Ascending aorta (tissue), 2 donors: ENCODE measurements at places on chromosomes 7 and 10.

- no peaks in the 10 kb centered on the region for H3K27me3 ChIP-seq
- no peak overlapping the region for H3K4me3 ChIP-seq
- H3K27ac ChIP-seq: peak overlapping the region; percentile 53
- no peak for DNase-seq
Measured at GRCh38 chr7:101108330-101108857, 18.5 kb upstream of the SERPINE1 start.

DNA sequence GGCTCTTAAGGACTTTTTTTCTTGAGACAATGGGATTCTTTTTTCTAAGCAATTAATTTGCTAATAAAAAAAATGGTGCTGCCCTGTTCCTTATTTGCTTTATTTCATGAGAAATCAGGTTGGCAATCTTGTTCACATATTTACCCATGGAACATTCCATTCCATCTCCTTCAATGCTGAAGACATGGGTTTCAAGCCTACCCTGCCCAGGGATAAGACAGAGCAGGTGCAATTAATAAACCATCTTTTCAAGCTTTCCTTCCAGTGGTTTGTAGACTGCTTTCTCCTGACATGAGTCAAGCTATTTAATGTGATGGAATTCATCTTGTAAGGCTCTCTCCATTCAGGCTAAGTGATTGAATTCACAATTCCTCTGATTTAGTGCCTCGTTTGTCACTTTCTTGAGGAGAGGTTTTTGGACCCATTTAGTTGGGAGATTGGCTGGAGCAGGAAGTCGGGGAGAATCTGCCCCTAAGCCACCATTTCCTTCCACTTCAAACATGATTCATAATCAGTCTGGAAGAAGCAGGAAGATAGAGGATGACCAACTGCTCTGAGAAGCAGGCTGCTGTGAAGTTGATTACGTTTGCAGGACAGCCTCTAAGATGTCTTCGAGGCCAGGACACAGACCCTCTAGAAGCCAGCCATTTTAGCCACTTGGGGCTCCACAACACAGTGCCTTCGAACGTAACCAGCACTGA, 552.4 kb upstream of the GALNT17 start:
- no peak overlapping the region for H3K27ac ChIP-seq
- DNase-seq: no peak
- H3K4me1 ChIP-seq: no peaks in the 10 kb centered on the region
- H3K36me3 ChIP-seq: no peaks in the 10 kb centered on the region
- H3K27me3 ChIP-seq: no peaks in the 10 kb centered on the region

DNA sequence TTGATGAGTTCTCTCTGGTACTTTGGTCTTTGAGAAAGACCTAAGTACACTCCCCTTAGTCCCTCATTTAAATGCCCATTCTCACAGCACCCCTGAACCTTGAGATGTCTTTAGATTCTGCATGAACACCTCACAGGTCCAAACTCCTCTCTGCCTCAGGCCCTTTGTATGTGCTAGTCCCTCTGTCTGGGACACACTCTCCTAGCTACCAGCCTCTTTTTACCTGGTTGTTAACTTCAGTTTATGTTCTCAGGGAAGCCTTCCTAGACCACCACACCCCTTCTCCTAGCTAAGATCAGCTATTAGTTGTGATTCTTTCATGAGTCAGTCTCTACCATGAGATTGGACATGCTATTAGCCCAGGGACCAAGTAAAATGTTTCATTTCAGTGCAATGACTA, 86.4 kb downstream of the PLCE1 start:
- H3K4me1 ChIP-seq: no peaks in the 10 kb centered on the region
- DNase-seq: no peak
- H3K36me3 ChIP-seq: no peaks in the 10 kb centered on the region

- H3K27me3 ChIP-seq: no peaks in the 10 kb centered on the region
- no peak for DNase-seq
- no peak overlapping the region for H3K27ac ChIP-seq
- no peaks in the 10 kb centered on the region for H3K36me3 ChIP-seq
- no peaks in the 10 kb centered on the region for H3K4me1 ChIP-seq
- H3K4me3 ChIP-seq: no peak overlapping the region
Measured at GRCh38 chr10:98832196-98832595, 385.5 kb upstream of the HPS1 start.

- peak overlapping the region; percentile 79 for H3K27ac ChIP-seq
- H3K27me3 ChIP-seq: no peaks in the 10 kb centered on the region
- H3K4me3 ChIP-seq: no peak overlapping the region
- H3K4me1 ChIP-seq: peaks cover 4% of the 10 kb centered on the region
- DNase-seq: no peak
- no peaks in the 10 kb centered on the region for H3K36me3 ChIP-seq
Measured at GRCh38 chr10:96272316-96273280, 1.2 kb upstream of the BLNK start.

- no peak for DNase-seq
- no peaks in the 10 kb centered on the region for H3K27me3 ChIP-seq
- no peak overlapping the region for H3K4me3 ChIP-seq
- no peaks in the 10 kb centered on the region for H3K4me1 ChIP-seq
Measured at GRCh38 chr10:129648856-129649255, 181.8 kb downstream of the MGMT start.

- H3K27ac ChIP-seq: no peak overlapping the region
- DNase-seq: no peak
- no peaks in the 10 kb centered on the region for H3K4me1 ChIP-seq
- no peaks in the 10 kb centered on the region for H3K36me3 ChIP-seq
- H3K4me3 ChIP-seq: no peak overlapping the region
Measured at GRCh38 chr7:158468181-158468580, 119.4 kb downstream of the PTPRN2 start.

- DNase-seq: no peak
- H3K36me3 ChIP-seq: no peaks in the 10 kb centered on the region
- no peak overlapping the region for H3K27ac ChIP-seq
Measured at GRCh38 chr7:129247087-129247486, 22.3 kb downstream of the AHCYL2 start.
